ENCODE measurements at places on chromosomes 12 and 14. TPM values are rescaled to one million over a fixed set of nuclear protein-coding genes. Genes with fewer than 3 reads are reported as not detected.

Gene MORN3
- 2.4 TPM for total RNA-seq

Gene FOXG1
- not detected for total RNA-seq

Gene OR4E2
- not detected for total RNA-seq

Gene LRTM2
- total RNA-seq, result 0.14 TPM

Gene CLEC4A
- not detected for total RNA-seq

Gene VRTN
- total RNA-seq, result not detected

Gene EML5
- 15.3 TPM for total RNA-seq

Gene LPAR5
- total RNA-seq, result 8.9 TPM

Gene PROX2
- 0.23 TPM for total RNA-seq

Gene KRT3
- total RNA-seq, result not detected

Gene PSMB11
- not detected for total RNA-seq

Gene ANO4
- not detected for total RNA-seq

DNA sequence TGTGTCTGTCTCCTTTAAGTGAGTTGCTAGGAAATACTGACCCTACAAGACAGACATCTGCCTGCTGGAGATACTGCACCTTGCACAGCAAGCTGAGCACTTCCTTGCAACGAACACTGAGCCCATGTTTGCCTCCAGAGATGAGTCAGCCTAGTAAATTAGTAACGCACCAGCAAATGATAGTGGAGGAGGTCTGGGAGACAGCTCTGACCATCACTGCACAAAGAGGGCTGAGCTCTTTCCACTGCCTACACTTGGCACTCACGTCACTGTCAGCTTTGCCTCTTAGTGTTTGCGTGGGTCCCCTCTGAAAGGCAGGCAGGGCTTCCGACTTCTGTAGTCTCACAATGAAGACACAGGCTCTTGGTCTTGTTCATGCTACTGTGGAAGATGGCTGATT lies 109.0 kb downstream of the APAF1 start:
- peak; percentile 28 for DNase-seq

DNA sequence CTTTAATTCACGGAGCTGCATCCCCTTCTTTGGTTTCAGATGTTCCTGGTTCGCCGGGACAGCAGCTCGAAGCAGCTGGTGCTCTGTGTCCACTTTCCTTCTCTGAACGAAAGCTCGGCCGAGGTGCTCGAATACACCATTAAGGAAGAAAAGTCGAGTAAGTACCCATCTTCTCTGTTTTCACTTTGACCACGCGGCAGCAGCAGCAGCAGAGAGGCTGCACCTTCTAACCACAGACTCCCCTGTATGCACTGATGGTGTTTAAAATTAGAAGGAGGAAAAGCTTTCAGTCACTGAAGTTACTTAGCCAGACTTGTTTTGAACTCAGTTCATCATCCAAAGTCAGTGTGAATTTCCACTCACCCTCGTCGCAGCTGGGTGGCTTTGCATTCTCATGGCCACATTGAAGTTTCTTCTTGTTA lies 63.8 kb downstream of the RIN3 start:
- DNase-seq, result peak; percentile 36

DNA sequence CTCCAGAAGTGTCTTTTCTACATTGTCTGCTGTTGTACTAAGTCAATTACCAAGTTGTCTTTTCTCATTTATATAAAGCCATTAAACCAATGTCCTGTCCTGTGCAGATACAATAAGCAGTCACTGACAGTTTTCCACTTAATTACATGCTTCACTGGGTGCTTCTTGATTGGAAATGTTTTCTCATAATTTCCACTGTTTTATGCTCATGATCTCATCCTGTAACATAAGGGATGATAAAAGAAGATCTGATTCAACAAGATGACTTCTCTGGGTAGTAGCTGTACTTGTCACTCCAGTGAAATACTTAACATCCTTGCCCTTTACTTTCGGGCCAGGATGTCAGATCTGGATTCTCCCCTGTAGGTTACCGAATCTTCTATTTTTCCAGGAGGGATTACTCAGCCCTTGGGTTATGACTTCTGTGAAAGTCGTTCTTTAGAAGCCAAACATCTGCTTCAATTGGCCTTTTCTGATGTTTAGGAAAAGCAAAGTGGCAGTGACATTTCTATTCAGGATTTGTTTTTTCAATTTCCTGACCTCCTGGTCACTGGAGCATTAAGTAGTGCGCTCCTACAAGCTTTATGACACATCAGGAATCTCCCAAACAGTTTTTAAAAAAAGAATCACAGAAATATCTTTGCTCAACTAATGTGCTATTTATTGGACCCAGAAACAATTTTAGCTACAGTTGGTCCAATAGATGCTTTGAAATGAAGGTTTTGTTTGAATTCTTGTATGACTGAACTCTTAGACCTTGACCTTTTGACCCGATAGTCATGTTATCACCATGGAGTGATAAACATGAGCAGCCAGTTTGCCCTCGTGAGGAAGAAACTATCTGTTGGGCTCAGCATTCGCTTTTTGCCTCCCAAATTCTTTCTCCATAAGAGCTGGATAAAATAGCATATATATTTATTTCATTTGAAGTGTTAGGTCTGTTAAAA lies 234.5 kb upstream of the SSTR1 start:
- no peak for DNase-seq

DNA sequence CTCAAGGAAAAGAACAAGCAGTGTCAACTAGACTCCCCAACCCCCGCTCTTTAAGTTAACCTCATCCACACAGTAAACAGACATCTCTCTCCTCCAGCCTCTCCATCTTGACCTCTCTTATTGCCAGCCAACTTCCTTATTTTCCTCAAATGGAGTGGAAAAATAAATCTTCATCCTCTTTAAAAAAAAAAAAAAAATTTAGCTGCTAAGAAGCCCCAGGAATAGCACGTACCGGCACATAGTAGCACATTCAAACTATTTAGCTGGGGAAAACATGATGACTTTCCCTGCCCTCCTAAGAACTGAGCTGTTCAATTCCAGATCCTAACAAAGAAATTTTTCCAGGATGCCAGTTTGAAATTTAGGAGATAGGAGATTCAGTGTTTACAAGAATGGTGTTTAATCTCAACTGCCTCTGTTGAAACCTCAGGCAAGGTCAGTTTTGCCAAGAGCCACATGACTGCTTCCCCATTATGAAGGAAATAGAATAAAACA lies 90.8 kb downstream of the EPS8 start:
- no peak for DNase-seq

DNA sequence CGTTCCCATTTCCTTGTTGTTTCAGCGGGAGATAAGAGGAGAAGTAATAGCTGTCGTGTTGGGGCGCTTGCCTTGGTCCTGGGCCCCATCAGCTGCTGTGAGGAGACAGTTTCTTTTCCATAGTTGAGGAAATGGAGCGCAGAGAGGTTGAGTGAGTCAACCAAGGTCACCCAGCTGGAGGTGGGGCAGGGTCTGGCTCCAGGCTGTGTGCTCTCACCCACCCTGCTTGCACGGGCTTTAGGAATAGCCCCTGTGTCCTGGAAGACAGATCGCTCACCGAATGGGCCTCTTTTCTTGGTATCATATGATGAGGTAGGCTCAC lies 165.7 kb upstream of the RTL1 start:
- no peak for DNase-seq

- no peak for DNase-seq
Measured at GRCh38 chr14:76056128-76056527, 70.6 kb downstream of the IFT43 start.

DNA sequence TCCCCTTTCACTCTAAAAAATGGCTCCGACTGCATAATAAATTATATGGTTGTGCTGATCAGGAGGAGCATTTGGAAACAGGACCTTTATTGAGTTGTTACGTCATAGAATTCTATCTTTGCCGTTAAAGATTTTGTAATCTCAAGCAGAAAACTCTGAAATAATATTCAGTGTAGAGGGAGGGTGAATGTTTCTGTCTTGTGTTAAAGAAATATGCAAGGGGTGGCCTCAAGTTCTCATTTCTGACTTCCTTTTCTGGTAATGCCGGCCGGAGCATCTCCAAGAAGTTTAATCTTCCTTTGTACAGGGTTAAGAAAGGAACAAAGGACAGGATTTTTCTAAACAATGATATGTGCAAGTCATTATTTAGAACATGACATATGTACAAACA lies 165.1 kb downstream of the SLC38A4 start:
- no peak for DNase-seq

- DNase-seq, result no peak
Measured at GRCh38 chr14:94400422-94400841, 12.0 kb upstream of the SERPINA1 start.

GRCh38 chr14:88628033-88628432 lies 65.2 kb downstream of the ZC3H14 start:
- no peak for DNase-seq

GRCh38 chr12:56143870-56144269 lies 8.5 kb upstream of the MYL6B start:
- no peak for DNase-seq

- DNase-seq, result no peak
Measured at GRCh38 chr14:68840454-68840853, 47.6 kb upstream of the ZFP36L1 start.

GRCh38 chr14:36208690-36209278 lies 32.3 kb upstream of the PTCSC3 start:
- DNase-seq, result no peak

DNA sequence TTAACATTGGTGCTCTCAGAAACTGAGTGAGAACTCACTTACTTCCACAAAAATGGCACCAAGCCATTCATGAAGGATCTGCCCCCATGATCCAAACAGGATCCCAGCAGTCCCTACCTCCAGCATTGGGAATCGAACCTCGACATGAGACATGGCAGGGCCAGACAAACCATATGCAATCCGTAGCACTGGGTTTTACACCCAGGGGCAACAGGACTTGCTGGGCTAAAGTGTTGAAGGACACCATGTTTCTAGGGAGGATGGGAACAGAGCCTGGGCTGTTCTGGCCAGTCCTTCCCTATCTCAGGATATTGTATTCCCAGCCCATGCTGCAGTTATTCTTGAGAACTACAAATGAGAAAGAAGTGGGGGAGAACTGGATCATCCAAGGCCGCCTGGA lies 36.6 kb downstream of the SERPINA3 start:
- no peak for DNase-seq

DNA sequence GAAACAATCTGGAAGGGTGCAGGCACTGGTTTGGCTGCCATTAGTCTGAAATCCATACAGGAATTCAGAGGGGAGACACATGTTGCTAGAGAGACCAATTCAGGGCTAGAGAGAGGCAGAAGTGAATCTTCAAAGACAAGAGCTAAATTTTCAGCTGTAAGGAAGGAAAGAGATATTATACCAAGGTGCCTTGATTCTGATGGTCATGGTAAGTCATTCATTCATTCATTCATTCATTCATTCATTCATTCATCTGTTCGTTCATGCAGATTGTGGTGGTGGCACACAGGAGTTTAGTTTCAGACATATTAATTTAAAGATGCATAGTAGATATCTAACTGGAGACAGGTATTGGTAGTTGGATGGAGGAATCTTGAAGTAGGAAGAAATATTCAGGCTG lies 1493.5 kb upstream of the TMEM132C start:
- no peak for DNase-seq

DNA sequence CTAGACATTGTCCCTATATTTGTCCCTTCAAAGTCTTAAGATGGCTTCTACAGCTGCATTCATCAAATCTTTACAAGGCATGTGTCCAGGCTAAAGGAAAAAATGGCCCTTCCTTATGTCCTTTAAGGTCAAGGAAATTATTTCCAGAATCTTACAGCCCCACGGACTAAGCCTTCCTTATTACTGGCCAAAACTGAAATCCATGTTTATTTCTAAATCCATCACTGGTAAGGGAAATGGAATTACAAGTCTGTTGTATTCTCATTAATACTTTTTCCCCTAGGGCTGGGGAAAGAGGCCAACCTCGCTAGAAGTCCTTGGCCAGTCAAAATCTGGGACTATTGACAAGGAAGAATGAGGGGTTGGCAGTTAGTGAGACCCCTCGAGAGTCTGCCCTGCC lies 252.5 kb downstream of the TMEM132C start:
- DNase-seq, result no peak

GRCh38 chr14:102498678-102499265 lies 10.8 kb downstream of the ANKRD9 start:
- no peak for DNase-seq

DNA sequence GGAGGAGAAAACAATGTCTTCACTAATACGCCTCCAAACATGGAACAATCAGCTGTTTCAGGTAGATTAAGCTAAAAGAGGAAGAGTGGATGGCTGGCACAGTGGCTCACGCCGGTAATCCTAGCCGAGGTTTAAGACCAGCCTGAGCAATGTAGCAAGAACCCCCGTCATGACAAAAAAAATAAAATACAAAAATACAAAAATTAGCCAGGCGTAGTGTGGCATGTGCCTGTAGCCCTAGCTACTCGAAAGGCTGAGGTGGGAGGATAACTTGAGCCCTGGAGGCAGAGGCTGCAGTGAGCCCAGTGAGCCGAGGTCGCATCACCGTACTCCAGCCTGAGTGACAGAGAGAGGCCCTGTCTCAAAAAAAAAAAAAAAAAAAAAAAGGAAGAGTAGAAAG lies 1.2 kb upstream of the MED13L start:
- no peak for DNase-seq

DNA sequence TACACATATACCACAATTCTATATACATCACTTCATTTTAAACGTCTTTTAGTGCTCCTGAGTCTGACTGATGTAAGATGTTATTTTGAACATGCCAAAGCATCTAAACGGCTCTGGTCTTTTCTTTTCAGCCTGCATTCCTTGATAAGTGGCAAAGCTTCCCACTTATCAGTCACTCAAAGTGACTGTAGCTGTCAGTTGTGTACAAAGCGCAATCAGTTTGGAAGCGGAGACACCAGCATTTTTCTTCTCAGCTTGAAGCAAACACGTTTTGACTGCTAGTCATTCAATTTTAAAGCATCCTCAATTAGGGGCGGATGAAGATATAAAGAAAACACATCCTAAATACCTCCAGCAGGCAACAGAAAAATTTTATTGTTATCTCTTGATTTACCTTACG lies 226.8 kb downstream of the SOX5 start:
- no peak for DNase-seq

GRCh38 chr12:88505696-88506095 lies 74.6 kb downstream of the KITLG start:
- DNase-seq, result no peak

GRCh38 chr12:90978117-90978770 lies 23.3 kb upstream of the CCER1 start:
- DNase-seq, result no peak

DNA sequence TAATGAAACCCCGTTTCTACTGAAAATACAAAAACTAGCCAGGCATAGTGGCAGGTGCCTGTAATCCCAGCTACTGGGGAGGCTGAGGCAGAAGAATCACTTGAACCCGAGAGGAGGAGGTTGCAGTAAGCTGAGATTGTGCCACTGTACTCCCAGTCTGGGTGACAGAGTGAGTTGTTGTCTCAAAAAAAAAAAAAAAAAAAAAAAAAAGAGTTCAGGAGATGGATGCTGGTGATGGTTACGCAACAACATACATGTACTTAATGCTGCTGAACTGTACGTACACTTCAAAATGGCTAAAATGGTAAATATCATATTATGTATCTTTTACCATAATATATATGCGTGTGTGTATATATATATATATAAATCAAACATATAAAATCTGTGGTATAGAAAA lies 29.0 kb downstream of the ACTN1 start:
- no peak for DNase-seq

DNA sequence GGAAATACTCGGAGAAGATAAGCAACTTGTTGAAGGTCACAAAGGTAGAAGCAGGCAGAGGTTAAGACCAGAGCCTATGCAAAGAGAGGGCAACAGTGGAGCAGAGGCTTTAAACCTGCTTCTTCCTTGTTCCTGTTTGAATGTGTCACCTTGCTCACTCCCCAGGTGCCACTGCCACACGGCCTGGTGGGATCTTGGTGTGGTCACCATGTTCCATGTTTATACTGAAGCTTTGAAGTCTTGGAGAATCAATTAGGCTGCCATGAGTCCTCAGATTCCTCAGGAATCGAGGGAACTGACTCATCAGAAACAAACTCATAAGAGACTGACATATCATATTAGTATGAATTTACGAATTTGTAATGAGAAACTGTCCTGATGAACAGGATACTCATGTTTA lies 46.8 kb downstream of the IQSEC3 start:
- no peak for DNase-seq

All from activated T-cell treated with anti-CD3 and anti-CD28 coated beads, Interleukin-2, amount 50 U/mL, for 72 hours (primary cell).